NCI-H774 (cell line): ENCODE measurements at places on chromosomes 1 and 21.
A peak's percentile ranks its signal among the peaks of the same experiment; 100 is the strongest.

- no peak for DNase-seq
These were observed 92.3 kb downstream of the PDE9A start for GRCh38 chr21:42745511-42746239.

GRCh38 chr1:210373878-210374599, 45.3 kb downstream of the HHAT start:
- peak; percentile 75 for DNase-seq

DNA sequence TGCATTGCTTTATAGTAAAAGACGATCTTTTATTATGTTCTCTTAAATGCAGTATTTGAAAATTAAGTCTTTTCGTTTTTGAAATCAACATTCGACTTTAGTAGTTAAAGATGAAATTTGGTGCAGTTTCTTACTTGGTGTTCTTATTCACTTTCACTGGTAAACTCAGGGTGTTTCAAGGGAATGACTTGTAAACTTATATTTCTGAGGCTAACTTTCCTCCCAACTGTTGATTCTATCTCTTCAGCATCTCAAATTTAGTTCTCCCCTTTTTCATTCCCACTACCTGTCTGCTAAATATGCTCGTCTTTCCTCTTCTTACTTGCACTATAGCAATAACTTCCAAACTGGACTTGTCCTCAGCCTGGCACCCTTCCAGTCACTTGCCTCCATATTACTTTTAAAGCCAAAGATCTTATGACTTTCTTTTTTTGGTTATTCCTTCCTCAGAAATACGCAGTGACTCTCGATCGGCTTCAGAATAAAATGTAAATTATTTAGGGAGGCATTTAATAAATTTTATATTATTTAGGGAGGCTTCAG, 988 bp downstream of the SLC35A3 start:
- DNase-seq, result no peak

- DNase-seq, result no peak
These were observed 5.2 kb downstream of the PPFIA4 start for GRCh38 chr1:203031467-203031866.

GRCh38 chr1:7680207-7680954, 90.7 kb upstream of the VAMP3 start:
- DNase-seq, result no peak

DNA sequence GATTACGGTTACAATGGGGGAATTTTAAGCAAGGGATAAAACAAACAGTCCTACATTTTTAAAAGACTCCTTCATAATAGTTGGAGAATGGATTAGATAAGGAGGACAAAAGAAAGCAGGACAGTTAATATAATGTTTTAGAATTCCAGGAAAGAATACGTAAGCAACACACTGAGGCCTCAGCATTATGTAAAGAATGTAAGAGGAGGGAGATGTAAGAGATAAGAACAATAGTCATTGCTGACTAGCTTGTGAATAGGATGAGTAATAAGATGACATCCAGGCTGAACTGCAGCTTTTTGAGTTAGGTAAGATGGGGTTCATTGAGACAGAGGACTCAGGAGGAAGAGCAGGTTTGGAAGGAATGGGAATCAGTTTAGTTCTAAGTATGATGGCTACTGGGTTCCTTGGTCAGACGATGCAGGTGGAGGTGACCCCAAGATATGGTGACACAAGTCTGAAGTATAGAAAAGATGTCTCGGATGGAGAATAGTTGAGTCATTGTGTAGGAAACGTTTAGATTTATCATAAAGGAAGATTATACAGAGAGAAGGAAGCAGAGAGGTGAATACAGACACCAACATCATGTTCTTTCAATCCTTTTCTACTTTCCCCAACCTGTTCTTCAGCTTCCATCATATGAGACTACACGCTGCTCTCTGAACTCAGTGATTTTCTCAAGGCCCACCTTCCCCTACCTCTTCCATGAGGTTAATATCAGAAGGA, 372.8 kb downstream of the PTBP2 start:
- no peak for DNase-seq

GRCh38 chr1:25695090-25695770, 78.6 kb downstream of the MAN1C1 start:
- no peak for DNase-seq

- DNase-seq, result no peak
These were observed 6.2 kb downstream of the E2F2 start for GRCh38 chr1:23524716-23525401.

- DNase-seq, result no peak
These were observed at the start of gene LEMD1 for GRCh38 chr1:205421798-205422197. TSS of gene LEMD1 (minus strand) at chr1:205422056. CDS start at chr1:205420536, 1,520 bp downstream.

DNA sequence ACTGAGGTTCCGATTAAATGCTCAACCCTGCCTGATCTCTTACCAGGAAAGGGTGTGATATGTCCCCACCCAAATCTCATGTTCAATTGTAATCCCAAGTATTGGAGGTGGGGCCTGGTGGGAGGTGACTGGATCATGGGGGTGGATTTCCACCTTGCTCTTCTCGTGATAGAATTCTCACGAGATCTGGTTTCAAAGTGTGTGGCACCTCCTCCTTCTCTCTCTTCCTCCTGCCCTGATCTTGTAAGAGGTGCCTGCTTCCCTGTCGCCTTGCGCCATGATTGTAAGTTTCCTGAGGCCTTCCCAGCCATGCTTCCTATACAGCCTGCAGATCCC, 34.9 kb downstream of the RSPH1 start:
- no peak for DNase-seq

GRCh38 chr1:218982482-218982881, 191.2 kb upstream of the LYPLAL1 start:
- DNase-seq, result no peak

DNA sequence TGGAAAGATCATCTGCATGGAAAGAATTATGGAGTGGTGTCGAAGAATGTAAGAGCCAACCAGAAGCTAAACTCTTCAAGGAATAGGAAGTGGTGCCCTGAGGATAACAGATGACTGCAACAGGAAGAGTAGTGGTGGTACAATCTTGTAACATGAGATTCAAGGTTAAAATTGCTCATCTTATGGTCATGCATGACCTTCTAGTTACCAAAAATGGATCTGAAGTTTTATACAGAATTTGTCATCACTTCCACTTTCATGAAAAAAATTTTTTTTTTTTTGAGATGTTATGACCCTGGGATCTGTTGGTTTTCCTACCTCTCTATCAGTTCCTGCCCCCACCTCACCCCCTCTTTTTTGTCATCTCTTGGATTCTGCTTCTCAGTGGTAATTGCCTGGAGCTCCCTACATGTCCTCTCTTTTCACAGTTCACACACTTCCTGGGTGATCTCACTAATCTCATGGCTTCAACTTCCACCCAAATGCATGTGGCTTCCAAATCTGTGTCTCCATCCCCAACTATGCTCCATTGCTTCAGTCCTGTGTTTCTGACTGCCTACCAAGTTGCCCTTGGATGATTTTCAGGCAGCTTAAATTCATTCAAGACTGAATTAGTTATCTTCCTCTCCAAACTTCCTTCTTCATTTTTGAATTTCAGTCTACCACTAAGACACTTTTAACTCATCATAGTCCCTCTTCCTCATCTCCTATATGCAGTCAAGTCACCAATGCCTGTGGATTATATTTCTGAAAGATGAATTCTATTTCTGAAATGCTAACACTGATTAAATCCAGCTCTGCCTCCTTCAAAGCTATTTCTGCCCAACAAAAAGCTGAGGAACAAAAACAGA, 48.4 kb downstream of the SLAMF6 start:
- no peak for DNase-seq

- no peak for DNase-seq
These were observed 21.8 kb downstream of the UQCRHL start for GRCh38 chr1:15785683-15786082.

- no peak for DNase-seq
These were observed 592 bp downstream of the AGRN start for GRCh38 chr1:1020415-1021009.

GRCh38 chr1:108695535-108695934, 3.4 kb downstream of the PRPF38B start:
- no peak for DNase-seq
